ENCODE measurements at places on chromosomes 6 and 20. TPM values are rescaled to one million over a fixed set of nuclear protein-coding genes. Genes with fewer than 3 reads are reported as not detected.

DNA sequence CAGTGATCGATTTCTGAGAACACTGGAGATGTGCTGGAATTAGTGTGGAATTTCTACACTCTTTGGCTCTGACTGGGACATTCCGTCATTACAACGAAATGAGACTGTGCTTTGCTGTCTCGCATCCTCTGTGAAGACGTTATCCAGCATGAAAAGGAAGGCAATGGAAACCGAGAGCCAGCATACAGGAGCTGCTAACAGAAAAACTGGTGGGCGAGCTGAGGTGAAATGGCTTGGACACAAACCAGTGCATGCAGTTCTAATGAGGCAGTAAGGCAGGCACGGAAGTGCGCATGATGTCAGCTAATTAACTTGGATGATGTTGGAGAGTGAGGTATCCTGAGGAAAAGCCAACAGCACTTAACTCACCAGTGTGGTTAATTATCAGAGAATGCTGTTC is 202.8 kb upstream of the AGPAT4 start:
- DNase-seq = peak; percentile 97

- DNase-seq = no peak
These were observed 1002.0 kb upstream of the ADGRB3 start for GRCh38 chr6:67633058-67633457.

The REM1 gene
- total RNA-seq = not detected

DNA sequence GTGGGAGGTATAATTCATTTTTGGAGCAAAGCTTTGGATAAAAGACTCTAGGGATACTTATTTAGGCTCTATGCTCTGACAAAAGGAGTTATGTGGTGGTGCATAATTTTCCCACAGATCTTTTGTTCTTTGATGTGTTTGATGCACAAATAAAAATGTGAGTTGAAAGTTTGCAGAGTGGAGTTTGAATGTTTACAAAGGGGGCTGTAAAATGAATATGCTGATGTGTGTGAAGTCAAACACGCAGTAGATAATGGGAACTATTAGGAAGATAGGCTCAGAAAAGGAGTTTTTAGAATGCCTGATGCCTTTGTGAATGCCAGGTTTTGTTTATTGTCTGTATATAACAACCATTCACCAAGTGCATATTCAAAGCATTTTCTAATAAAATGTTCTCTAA is 545.0 kb upstream of the EPHA7 start:
- DNase-seq = no peak

The POM121L2 gene
- not detected for total RNA-seq

The MOG gene
- total RNA-seq = not detected

GRCh38 chr6:5786321-5786968 is 220.3 kb downstream of the NRN1 start:
- DNase-seq = peak; percentile 13

The MRPL2 gene
- total RNA-seq = 47.4 TPM

- DNase-seq = peak; percentile 85
These were observed 72.2 kb downstream of the SASH1 start for GRCh38 chr6:148414836-148415235.

- no peak for DNase-seq
These were observed 35.5 kb upstream of the AFDN start for GRCh38 chr6:167791091-167791779.

The HLA-DRB5 gene
- not detected for total RNA-seq

DNA sequence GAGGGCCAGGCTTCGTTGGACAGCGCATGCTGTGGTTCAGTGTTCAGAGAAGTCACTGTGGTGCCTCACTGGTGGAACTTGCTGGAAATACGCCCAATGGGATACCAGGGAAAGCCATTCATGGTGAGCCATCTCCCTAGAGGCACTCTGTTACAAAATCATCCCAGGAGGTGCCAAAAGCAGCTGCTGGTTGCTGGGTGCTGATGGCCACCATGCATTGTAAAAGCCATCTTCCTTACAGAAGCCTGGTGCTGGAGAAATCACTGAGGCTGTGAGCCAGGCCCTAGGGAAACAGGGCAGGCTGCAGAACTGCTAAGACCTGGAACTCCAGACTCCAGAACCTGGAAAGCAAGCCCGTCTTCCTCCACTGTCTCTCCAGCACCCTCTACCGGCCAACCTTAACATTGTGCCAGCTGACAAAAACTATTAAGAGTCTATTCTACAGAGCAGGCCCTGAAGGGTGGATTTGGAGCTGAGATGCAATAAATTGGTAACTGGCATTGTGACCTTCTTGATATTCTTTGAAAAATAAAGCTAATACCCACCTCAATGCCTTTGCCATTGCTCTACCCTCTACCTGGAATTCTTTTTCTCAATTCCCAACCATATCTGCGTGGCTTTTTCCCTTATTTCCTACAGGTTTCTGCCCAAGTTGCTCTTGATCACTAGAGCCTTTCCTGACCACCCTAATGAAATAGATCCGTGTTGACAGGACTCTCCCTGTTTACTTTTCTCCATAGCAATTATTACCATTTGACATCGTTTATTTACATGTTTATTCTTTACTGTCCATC is 18.5 kb downstream of the SNRPB start:
- peak; percentile 30 for DNase-seq

DNA sequence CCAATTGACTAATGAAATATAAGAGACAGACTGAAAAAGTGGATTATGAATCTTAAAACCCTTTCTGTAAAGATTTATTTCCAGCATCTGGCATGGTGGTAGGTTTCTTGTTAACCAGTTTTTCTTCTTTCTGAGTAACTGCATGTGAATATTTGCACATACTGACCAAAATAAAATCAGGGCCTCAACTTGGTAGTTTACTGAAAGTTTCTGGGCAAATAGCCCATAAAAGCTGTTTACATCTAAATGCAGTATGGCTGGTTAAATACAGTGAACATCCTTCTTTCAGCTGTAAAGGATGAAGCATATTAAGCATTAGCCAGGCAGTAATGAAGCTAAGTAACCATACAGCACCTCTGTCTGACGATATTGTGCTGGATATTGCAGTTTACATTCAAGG is 83.6 kb upstream of the EYS start:
- no peak for DNase-seq

- DNase-seq = no peak
These were observed 57.9 kb downstream of the GJA10 start for GRCh38 chr6:89952105-89952671.

GRCh38 chr6:112241820-112242429 is 12.4 kb downstream of the LAMA4 start:
- no peak for DNase-seq

GRCh38 chr6:40419377-40419776 is 167.8 kb downstream of the LRFN2 start:
- DNase-seq = no peak
